ENCODE measurements at places on chromosomes 1 and 21.

GRCh38 chr1:201362906-201363305 is 14.6 kb downstream of the TNNT2 start:
- DNase-seq: no peak

DNA sequence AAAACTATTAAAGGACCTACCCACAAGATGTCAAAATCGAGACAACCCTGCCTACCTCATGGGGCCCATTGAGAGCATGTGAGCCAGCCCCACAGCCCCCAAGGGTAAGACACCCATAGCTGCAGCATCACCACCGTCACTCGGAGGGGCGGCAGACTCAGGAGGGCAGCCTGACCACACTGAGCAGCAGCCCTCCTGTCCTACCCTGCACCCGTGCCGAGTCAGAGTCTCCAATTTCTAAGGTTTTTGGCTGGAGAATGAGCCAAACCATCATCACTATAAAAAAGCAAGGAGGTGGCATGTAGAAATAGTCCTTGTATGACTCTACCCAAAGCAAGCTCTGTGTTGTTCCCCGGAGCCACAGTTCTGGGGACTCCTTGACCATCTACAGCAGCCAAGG is 94.7 kb downstream of the SSBP3 start:
- no peak for DNase-seq

DNA sequence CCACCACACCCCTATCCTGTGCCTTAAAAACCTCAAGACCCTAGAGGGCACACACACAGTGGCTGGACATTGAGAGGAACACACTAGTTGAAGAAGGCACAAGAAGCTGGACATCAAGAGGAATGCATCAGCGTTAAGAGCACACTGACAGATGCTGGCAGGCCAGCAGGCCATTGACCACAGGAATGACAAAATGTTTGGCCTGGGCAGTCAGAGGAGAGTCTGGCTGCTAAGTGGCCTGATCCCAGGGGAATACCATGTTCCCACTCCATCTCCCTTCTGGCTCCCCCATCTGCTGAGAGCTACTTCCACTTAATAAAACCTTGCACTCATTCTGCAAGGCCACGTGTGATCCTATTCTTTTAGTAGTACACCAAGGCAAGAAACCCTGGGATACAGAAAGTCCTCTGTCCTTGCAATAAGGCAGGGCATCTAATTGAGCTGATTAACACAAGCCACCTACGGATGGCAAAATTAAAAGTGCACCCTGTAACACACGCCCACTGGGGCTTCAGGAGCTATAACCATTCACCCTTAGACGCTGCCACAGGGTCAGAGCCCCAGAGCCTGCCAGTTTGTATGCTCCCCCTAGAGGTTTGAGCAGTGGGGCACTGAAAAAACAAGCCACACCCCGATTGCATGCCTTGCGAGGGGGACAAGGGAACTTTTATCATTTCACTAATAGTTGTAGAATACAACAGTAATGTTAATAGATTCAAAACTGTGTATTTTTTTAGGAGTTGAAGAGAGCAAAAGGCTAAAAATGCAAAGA is 1216.1 kb upstream of the NCAM2 start:
- DNase-seq: no peak

GRCh38 chr1:1432274-1432950 is 3.1 kb upstream of the VWA1 start:
- DNase-seq: no peak

DNA sequence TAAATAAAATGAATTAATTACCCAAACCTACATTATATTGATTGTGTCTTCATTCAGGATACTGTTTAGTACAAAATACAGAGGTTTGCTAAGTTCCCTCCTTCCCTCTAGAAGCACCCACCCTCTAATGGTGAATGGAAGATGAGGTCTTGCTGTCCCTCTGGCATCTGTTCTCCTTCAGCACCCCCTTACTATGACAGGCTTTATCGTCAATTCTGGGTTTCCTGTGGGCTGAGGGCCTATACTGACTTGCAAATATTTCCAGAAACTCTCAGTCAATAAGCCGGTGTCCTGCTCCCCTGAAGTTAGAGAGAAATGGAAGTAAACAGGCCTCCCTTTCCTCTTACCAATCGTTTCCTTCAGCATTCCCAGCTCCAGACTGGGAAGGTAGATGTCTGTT is 13.2 kb downstream of the LAX1 start:
- no peak for DNase-seq

DNA sequence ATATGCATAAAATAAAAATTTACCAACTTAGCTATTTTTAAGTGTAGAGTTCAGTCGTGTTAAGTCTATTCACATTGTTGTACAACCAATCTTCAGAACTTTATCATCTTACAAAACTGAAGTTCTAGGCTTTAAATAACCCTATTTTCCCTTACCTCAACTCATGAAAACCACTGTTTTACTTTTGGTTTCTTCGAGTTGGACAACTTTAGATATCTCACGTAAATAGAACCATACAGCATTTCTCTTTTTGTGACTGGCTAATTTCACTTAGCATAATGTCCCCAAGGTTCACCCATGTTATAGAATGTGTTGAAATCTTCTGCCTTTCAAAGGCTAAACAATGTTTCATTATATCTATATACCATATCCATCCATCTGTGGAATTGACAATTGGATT is 819.0 kb upstream of the ADGRL4 start:
- DNase-seq: no peak

DNA sequence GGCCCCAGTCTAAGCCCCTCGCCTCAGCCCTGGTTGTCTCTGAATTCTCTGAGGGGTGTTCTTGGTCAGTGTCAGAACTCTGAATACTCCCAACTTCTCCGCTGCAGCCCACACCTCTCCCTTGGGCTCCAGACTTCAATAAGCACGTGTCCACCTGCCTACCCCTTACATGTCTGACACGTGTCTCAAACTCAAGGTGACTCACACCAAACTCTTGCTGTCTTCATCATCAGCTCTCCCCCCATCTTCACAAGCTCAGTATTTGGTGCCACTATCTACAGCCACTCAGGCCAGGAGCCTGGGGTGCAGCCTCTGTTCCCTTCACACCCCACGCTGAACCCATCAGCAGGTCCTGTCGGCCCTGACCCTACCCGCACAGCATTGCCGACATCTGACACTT is 18.8 kb upstream of the UBXN10 start:
- no peak for DNase-seq

DNA sequence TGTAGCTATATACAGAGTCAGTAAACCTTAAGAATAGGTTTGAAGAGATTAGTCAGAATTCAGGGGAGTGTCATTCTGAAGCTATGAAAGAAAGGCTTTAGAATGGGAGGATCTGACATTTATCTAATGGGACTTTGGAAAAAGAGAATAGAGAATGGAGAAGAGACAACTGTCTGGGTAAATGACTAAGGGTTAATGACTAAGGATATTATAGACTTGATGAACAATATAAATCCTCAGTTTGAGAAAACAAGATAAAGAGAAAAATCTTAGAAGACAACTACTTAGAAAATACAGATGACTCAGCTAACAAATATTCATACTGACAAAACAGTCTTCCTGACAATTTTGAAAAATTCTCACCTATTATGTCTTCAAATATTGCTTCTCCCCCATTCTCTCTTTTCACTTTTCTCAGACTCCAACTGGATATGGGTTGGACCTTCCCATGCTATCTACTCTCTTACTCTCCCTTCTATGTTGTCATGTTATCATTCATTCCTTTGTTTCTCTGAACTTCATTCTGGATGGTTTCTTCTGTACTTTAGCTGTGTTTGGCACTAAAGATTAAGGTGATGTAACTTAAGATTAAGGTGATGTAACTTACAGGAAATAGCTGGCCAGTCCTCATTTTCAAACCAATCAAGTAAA is 20.4 kb downstream of the SLC16A1 start:
- DNase-seq: no peak

DNA sequence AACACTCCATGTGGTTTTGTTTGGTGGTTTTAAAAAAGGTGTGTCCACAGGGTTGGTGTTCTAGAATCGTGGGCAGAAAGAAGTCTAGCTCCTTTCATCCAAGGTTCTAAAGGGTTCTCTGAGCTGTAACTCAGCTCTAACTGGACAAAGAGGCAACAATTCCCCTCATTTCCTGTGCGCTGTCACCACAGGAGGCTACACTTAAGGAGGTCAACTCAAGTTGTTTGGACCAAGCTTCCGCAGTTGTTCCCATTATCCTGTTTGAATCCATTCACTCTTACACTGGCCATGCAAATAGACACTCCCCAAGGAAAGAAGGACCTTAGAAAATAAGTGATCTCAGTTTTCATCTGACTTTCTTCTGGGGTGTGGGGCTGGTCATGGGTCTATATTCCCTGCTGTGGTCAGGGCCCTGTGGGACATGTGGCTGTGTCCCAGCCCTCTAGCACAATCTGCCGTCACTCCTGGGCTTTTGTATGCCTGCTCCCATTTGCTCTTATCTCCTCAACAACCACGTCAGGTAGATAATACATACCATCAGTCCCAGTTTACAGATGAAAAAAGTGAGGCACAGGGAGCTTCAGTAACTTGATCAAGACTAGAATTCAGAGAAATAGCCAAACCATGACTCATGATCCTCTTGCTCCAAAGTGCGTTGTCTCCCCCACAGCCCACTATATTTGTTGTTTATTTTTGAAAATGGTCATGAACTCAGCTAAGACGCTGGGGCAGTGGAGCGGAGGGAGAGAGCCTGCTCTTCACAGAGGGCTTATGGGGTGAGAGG is 103.6 kb downstream of the RHOU start:
- no peak for DNase-seq

DNA sequence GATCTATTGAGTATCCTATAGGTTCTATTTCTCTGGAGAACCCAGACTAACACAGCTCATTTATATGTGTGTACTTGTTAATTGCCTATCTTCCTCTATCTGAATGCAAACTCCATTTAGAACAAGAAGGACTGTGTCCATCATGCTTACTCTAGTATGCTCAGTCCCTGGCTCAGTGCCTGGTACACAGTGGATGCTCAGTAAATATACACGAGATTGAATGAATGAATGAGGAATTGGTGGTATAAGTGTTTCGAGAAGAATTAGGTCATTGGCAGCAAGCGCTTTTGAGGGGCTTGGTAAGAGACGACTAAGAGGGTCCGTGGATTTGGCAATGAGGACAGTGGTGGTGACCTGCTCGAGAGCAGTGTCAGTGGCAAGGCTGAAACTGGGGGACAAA is 112.5 kb downstream of the CSMD2 start:
- DNase-seq: no peak

- DNase-seq: no peak
Measured at GRCh38 chr1:175169286-175170018, 23.1 kb downstream of the KIAA0040 start.

- no peak for DNase-seq
Measured at GRCh38 chr1:231724876-231725647, 98.5 kb downstream of the DISC1 start.

DNA sequence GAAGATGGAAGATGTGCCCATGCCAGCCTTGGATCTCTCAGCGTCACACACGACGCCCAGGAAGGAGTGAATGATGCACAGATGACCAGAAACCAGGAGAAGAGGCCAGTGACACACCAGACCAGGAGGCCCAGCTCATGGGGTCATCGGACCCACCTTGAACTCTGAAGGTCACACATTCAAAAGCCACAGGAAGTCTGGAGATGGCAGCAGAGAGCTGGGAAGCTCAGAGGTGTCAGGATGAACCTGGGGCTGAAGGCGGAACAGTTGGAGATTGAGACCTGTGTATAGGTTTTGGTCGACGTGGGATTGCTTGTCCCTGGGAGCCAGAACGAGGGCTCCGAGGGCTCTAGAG is 43.6 kb downstream of the SLC19A1 start:
- no peak for DNase-seq

GRCh38 chr1:175314300-175314699 is 121.7 kb upstream of the KIAA0040 start:
- no peak for DNase-seq

- no peak for DNase-seq
Measured at GRCh38 chr21:26572076-26572701, 897 bp downstream of the CYYR1 start.

GRCh38 chr1:61865646-61866220 is 123.5 kb downstream of the PATJ start:
- no peak for DNase-seq

- no peak for DNase-seq
Measured at GRCh38 chr1:68361346-68361910, 88.3 kb downstream of the RPE65 start.

GRCh38 chr1:30872948-30873263 is 35.7 kb downstream of the SDC3 start:
- DNase-seq: no peak

- no peak for DNase-seq
Measured at GRCh38 chr1:28591708-28592320, at the start of gene RAB42. TSS of gene RAB42 (plus strand) at chr1:28592265. CDS start at chr1:28592512, 247 bp downstream.

DNA sequence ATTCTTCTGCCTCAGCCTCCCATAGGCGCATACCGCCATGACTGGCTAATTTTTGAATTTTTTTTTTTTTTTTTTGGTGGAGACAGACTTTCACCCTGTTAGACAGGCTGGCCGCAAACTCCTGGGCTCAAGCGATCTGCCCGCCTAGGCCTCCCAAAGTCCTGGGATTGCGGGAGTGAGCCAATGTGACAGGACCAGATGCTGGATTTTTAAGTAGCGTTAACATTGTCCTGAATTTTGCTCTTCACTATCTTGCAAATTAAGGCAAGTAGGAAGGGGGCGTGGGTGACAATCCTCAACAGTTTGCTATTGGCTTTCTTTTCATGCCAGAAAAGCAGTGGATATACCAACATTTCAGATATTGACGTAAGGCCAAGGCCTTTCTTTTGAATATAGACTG is 49.7 kb upstream of the TSNAX start:
- DNase-seq: no peak

GRCh38 chr1:41850029-41850428 is 68.7 kb downstream of the HIVEP3 start:
- no peak for DNase-seq

DNA sequence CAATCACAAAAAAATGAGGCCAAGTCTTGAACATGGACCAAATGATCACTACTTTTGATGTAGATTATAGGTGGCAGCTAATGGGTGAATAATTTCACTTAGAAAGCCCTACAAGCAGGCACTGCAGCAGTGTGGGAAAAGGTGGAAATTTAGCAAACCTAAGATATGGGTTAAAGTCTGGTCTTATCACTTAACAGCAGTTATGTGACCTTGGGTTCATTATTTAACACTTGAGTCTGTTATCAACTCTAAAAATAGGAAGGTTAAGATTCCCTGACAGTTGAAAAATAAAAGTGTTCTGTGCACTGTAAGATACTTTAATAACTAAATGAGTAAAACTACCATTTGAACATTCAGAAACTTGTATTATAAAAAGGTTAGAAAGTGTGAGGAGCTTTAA is 47.5 kb downstream of the SSX2IP start:
- DNase-seq: no peak

DNA sequence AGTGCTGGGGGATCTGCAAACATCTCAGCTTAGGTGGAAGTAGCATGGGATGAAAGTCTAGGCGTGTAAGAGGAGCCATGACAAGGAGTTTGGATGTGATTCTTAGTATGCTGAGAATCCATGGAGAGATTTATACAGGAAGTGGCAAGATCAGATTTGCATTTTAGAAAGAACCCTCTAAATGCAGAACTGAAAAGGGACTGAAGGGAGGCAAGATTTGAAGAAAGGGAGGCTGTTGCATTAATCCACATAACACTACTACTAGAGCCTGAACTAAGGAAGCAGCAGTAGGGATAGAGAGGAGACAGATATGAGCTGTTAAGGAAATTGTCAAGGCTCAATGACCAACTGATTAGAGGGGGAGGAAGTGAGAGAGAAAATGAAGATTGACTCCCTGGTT is 9.8 kb downstream of the C1orf74 start:
- no peak for DNase-seq
